ENCODE measurements at places on chromosomes 6 and 20. TPM values are rescaled to one million over a fixed set of nuclear protein-coding genes. Genes with fewer than 3 reads are reported as not detected.

- peaks cover 40% of the 10 kb centered on the region for H3K27me3 ChIP-seq
- no peak overlapping the region for H3K27ac ChIP-seq
- H3K4me3 ChIP-seq = peak overlapping the region; percentile 20
- no peaks in the 10 kb centered on the region for H3K36me3 ChIP-seq
- peak; percentile 81 for DNase-seq
- peaks cover 30% of the 10 kb centered on the region for H3K4me1 ChIP-seq
Measured at GRCh38 chr6:30102970-30103871, 9.7 kb downstream of the TRIM31 start.

L3MBTL1 gene
- not detected for total RNA-seq

- H3K36me3 ChIP-seq = no peaks in the 10 kb centered on the region
- H3K4me3 ChIP-seq = no peak overlapping the region
- DNase-seq = no peak
Measured at GRCh38 chr6:21037453-21037852, 503.2 kb downstream of the CDKAL1 start.

- DNase-seq = no peak
- H3K36me3 ChIP-seq = no peaks in the 10 kb centered on the region
- peaks cover 7% of the 10 kb centered on the region for H3K4me1 ChIP-seq
- no peaks in the 10 kb centered on the region for H3K27me3 ChIP-seq
- H3K4me3 ChIP-seq = no peak overlapping the region
Measured at GRCh38 chr6:47245745-47246371, 63.8 kb downstream of the TNFRSF21 start.

GRCh38 chr20:23048283-23049200, 930 bp downstream of the THBD start:
- no peaks in the 10 kb centered on the region for H3K36me3 ChIP-seq
- no peak overlapping the region for H3K27ac ChIP-seq
- peaks cover 10% of the 10 kb centered on the region for H3K27me3 ChIP-seq
- DNase-seq = peak; percentile 53

DNA sequence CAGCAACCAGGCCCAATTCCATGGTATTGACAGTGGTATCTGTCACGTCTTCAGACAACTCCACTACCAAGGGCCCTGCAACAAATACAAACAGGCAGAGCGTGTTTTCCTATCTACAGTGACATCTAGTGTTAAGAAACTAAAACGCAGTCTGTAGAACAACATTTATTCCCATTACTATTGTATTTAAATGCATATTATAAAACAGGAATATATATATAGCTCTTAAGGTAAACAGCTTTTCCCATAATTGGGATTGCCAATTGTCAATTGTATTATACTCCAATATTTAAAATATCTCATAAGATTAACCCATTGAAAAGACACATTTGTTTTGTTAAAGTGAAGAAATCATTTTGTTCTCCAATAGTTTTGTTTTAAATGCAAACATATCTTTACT, 97.2 kb downstream of the KIF16B start:
- no peak for DNase-seq
- H3K36me3 ChIP-seq = no peaks in the 10 kb centered on the region
- no peak overlapping the region for H3K4me3 ChIP-seq
- no peaks in the 10 kb centered on the region for H3K27me3 ChIP-seq
- H3K4me1 ChIP-seq = no peaks in the 10 kb centered on the region
- H3K27ac ChIP-seq = no peak overlapping the region

OR2H2 gene
- total RNA-seq = not detected

- DNase-seq = no peak
- no peak overlapping the region for H3K27ac ChIP-seq
- H3K27me3 ChIP-seq = no peaks in the 10 kb centered on the region
- no peaks in the 10 kb centered on the region for H3K4me1 ChIP-seq
- H3K4me3 ChIP-seq = no peak overlapping the region
Measured at GRCh38 chr6:6930223-6930880, 177.4 kb upstream of the RREB1 start.

DLL1 gene
- not detected for total RNA-seq

- no peaks in the 10 kb centered on the region for H3K4me1 ChIP-seq
- H3K4me3 ChIP-seq = no peak overlapping the region
- no peaks in the 10 kb centered on the region for H3K27me3 ChIP-seq
- no peak for DNase-seq
- H3K36me3 ChIP-seq = no peaks in the 10 kb centered on the region
Measured at GRCh38 chr6:40322336-40322735, 264.8 kb downstream of the LRFN2 start.
